ENCODE measurements at places on chromosomes 1 and 21. TPM values are rescaled to one million over a fixed set of nuclear protein-coding genes. Genes with fewer than 3 reads are reported as not detected.

GRCh38 chr1:185059950-185060571 is 14.7 kb downstream of the RNF2 start:
- H3K27ac ChIP-seq, result no peak overlapping the region
- no peaks in the 10 kb centered on the region for H3K36me3 ChIP-seq
- H3K27me3 ChIP-seq, result no peaks in the 10 kb centered on the region
- no peaks in the 10 kb centered on the region for H3K4me1 ChIP-seq
- no peak overlapping the region for H3K4me3 ChIP-seq

GRCh38 chr1:203026666-203027663 is 674 bp downstream of the PPFIA4 start:
- H3K27me3 ChIP-seq, result no peaks in the 10 kb centered on the region
- peak overlapping the region; percentile 93 for H3K4me3 ChIP-seq
- peaks cover 1% of the 10 kb centered on the region for H3K36me3 ChIP-seq

- H3K27me3 ChIP-seq, result no peaks in the 10 kb centered on the region
- H3K36me3 ChIP-seq, result peaks cover 5% of the 10 kb centered on the region
- DNase-seq, result no peak
These were observed 79.0 kb downstream of the EIF4G3 start for GRCh38 chr1:21097729-21098128.

DNA sequence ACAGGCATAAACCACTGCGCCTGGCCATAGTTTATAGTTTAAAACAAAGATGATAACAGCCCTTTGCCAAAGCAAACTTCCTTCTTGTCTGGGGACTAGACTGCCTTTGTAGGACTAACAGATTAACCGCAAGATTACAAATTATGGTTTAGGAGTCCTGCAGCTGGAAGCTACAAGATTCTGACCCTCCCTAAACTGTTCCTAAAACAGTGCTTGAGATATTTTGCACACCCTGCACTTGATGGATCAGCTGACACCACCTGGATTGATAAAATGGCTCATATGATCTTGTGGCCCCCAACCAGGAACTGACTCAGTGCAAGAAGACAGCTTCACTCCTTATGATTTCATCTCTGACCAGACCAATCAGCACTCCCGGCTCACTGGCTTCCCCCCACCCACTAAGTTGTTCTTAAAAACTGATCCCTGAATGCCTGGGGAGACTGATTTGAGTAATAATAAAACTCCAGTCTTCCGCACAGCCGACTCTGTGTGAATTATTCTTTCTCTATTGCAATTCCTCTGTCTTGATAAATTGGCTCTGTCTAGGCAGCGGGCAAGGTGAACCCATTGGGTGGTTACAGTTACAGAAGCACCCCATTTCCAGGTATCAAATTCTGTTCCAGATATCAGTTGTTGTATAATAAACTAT is 13.8 kb upstream of the RNF11 start:
- DNase-seq, result no peak
- H3K4me1 ChIP-seq, result no peaks in the 10 kb centered on the region
- no peaks in the 10 kb centered on the region for H3K27me3 ChIP-seq
- H3K4me3 ChIP-seq, result no peak overlapping the region
- no peak overlapping the region for H3K27ac ChIP-seq

GRCh38 chr1:78619803-78620579 is at the start of gene IFI44L:
IFI44L (plus strand) TSS chr1:78620448; CDS start chr1:78627916, 7,468 bp downstream.
- H3K4me1 ChIP-seq, result peaks cover 20% of the 10 kb centered on the region

- H3K27me3 ChIP-seq, result no peaks in the 10 kb centered on the region
- no peaks in the 10 kb centered on the region for H3K36me3 ChIP-seq
- H3K27ac ChIP-seq, result no peak overlapping the region
- H3K4me1 ChIP-seq, result no peaks in the 10 kb centered on the region
- DNase-seq, result no peak
These were observed 102.0 kb downstream of the IER5 start for GRCh38 chr1:181190364-181191035.

DNA sequence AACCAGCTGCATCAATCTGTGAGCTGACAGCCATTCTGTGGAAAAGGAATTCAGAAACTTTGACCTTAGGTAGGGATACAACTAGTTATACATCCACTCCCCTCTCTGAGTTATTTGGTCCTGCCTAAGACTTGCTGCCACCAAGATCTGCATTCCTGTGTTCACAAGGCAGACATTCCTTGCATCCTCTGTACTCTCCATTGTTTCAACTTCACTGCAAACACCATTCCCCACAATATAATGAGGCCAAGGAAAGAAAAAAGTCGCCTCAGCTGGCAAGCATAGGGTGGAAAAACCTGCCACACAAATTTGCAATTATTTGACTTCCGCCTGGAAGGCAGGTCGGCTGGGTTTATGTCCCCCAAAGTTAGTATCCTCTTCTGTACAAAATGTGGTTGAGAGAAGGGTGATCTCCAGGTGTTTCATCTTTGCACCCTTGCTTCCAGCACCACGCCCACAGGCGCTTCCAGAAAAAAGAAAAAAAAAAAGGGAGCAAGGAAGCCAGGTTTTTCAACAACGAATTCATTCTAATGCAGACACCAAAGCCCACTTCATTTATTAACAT is 676 bp upstream of the CTTNBP2NL start:
- peak overlapping the region; percentile 78 for H3K27ac ChIP-seq
- peaks cover 18% of the 10 kb centered on the region for H3K4me1 ChIP-seq
- no peaks in the 10 kb centered on the region for H3K36me3 ChIP-seq
- no peaks in the 10 kb centered on the region for H3K27me3 ChIP-seq

- no peaks in the 10 kb centered on the region for H3K36me3 ChIP-seq
- H3K4me3 ChIP-seq, result no peak overlapping the region
- no peaks in the 10 kb centered on the region for H3K4me1 ChIP-seq
- no peaks in the 10 kb centered on the region for H3K27me3 ChIP-seq
- DNase-seq, result no peak
These were observed 46.9 kb downstream of the L1TD1 start for GRCh38 chr1:62241371-62242131.

- no peaks in the 10 kb centered on the region for H3K4me1 ChIP-seq
- H3K27me3 ChIP-seq, result peaks cover 1% of the 10 kb centered on the region
- H3K36me3 ChIP-seq, result no peaks in the 10 kb centered on the region
- H3K4me3 ChIP-seq, result no peak overlapping the region
These were observed 292.7 kb downstream of the TPR start for GRCh38 chr1:186082235-186082937.

GRCh38 chr1:47482786-47483185 is 44.9 kb downstream of the FOXD2 start:
- no peak overlapping the region for H3K4me3 ChIP-seq
- H3K36me3 ChIP-seq, result no peaks in the 10 kb centered on the region
- no peaks in the 10 kb centered on the region for H3K27me3 ChIP-seq
- H3K27ac ChIP-seq, result no peak overlapping the region
- H3K4me1 ChIP-seq, result no peaks in the 10 kb centered on the region

GRCh38 chr1:9737057-9737456 is 85.5 kb downstream of the PIK3CD start:
- H3K36me3 ChIP-seq, result peaks cover 37% of the 10 kb centered on the region
- H3K4me3 ChIP-seq, result no peak overlapping the region
- no peak overlapping the region for H3K27ac ChIP-seq
- DNase-seq, result no peak
- peaks cover 5% of the 10 kb centered on the region for H3K4me1 ChIP-seq

GRCh38 chr1:114137497-114137896 is 16.2 kb downstream of the SYT6 start:
- no peaks in the 10 kb centered on the region for H3K4me1 ChIP-seq
- H3K27ac ChIP-seq, result no peak overlapping the region
- peaks cover 2% of the 10 kb centered on the region for H3K27me3 ChIP-seq
- H3K4me3 ChIP-seq, result no peak overlapping the region
- no peak for DNase-seq

DNA sequence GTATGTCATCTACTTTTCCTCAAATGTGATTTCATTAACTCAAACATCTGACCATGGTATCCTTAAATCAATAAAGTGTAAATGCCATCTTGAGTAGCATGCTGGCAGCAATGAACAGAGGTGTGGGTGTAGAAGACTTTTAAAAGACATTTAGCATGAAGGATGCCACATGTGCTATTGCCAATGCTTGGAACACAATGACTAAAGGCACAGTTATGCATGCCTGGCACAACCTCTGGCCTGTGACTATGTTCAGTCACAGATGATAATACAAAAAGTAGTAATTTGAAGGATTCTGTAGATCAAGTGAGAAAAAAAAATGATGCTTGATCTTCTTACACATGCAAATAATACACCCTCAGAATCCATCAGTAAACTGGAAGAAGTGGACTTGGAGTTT is 938.9 kb upstream of the ADGRL4 start:
- H3K27me3 ChIP-seq, result no peaks in the 10 kb centered on the region
- no peak overlapping the region for H3K27ac ChIP-seq
- no peak for DNase-seq
- no peaks in the 10 kb centered on the region for H3K36me3 ChIP-seq

DNA sequence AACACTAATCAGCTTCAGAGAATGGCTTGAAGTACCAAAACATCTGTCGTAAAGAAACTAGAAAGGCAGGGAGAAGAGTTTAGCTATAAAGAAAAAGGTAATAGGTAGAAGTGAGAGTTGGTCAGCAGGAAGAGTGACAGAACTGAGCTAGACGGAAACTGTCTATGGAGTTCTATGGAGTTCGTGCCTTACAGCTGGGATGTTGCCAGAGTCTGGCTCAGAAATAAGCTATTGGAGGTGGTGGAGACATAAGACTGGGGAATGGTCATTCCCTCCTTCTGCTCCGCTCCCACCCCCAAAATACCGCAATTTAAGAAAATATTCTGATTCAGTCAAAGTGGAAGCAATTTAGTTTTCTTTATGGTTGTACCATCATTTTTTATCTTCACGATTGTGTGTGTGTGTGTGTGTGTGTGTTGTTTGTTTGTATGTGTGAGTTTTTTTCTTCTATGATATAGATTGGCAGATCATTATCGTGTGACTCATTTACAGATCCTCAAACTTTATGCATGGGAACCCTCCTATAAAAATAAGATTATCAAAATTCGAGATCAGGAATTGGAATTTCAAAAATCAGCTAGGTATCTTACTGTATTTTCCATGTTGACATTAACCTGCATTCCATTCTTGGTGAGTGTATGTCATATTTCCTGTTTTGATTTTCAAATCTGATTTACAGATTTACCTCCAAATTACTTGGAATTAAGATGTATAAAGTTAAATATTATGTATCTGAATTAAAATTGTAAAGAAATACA is 79.0 kb downstream of the HSPA13 start:
- no peak overlapping the region for H3K27ac ChIP-seq
- no peaks in the 10 kb centered on the region for H3K4me1 ChIP-seq
- H3K27me3 ChIP-seq, result no peaks in the 10 kb centered on the region
- H3K4me3 ChIP-seq, result no peak overlapping the region
- H3K36me3 ChIP-seq, result no peaks in the 10 kb centered on the region
- DNase-seq, result no peak

DNA sequence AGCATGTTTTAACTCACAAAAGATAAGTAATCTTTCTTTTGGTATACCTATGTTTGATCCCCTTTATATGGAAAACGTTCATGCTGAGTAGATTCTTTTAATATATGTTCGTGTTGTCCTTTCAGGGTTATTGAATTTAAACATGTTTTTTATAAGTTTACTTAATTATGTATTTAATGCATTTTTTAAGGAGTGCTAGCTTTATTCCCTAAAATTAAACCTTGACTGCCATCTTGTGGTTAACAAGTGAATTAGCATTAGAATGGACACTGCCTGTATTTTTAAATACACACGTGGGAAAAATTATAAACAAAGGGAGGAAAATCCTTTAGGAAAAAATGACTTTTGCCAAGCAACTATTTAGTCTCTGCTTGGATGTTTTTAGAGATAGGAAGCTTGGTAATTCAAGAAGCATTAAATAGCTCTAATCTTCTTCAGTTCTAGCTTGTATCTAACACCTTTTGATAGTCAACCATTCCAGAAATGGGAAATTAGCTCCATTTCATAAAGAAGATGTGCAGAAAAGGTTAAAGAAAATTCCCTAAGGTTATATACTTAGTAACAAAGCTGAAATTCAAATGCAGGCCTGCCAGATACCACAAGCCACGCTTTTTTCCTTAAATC is 43.0 kb downstream of the UBE2U start:
- no peak overlapping the region for H3K27ac ChIP-seq
- H3K4me3 ChIP-seq, result no peak overlapping the region
- no peaks in the 10 kb centered on the region for H3K4me1 ChIP-seq
- no peaks in the 10 kb centered on the region for H3K36me3 ChIP-seq
- no peaks in the 10 kb centered on the region for H3K27me3 ChIP-seq

- peak; percentile 90 for DNase-seq
- peak overlapping the region; percentile 6 for H3K27ac ChIP-seq
- H3K4me3 ChIP-seq, result no peak overlapping the region
- peaks cover 26% of the 10 kb centered on the region for H3K4me1 ChIP-seq
- no peaks in the 10 kb centered on the region for H3K27me3 ChIP-seq
These were observed 4.2 kb downstream of the HHAT start for GRCh38 chr1:210332719-210333398.

DNA sequence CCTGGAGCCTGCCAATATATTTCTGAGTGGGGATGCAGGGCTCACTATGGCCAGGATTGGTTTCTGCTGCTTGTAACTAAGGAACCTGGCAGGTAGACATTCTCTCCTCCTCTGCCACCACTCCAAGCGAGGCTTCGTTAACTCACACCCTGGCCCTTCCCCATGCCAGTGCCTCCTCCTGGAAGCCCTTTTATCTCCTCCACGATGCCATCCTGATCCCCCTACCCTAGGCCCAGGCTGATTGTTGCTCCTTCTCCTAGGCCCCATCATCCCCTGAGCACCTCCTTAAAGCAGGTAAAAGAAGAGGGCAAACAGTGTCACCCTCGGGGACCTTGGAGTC is 118.5 kb downstream of the DMRTB1 start:
- H3K27ac ChIP-seq, result no peak overlapping the region
- H3K36me3 ChIP-seq, result no peaks in the 10 kb centered on the region
- peaks cover 3% of the 10 kb centered on the region for H3K27me3 ChIP-seq

DNA sequence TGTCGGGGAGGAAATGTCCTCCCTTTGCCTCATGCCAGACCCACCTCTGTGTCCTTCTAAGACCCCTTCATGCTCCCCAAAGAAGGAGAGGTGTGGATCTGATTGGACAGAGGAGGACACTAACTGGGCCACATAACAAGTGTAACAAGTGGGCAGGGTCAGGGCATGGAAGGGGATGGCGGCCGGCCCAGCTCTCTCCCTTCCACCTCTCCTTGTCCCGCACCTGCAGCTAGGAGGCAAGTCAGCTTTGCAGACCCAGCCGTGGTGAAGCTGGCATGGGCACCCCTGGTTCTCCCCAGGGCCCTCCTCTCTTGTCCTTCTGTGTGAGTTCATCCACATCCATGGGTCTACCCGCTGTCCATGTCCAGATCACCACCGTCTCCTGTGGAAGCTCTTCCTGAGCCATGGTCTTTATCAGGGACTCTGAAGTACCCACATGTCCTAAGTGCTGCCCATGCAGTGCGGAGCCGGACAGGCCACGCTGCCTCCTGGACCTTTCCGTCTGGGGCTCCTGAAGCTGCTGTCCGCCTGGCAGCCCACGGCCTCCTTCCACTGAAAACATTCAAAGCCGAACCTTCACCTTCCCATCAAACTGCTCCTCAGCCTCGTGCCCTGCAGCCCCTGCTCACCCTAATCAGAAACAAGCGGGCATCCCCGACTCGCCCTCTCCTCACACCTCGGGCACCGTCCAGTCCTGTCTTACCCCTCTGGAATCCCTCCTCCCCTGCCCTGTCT is 460.5 kb downstream of the PTPRU start:
- no peak overlapping the region for H3K4me3 ChIP-seq
- no peak overlapping the region for H3K27ac ChIP-seq
- no peaks in the 10 kb centered on the region for H3K27me3 ChIP-seq
- H3K4me1 ChIP-seq, result peaks cover 7% of the 10 kb centered on the region
- DNase-seq, result no peak

- H3K27me3 ChIP-seq, result no peaks in the 10 kb centered on the region
- no peak overlapping the region for H3K4me3 ChIP-seq
- H3K4me1 ChIP-seq, result no peaks in the 10 kb centered on the region
- DNase-seq, result no peak
- H3K36me3 ChIP-seq, result no peaks in the 10 kb centered on the region
These were observed 129.5 kb upstream of the PRMT6 start for GRCh38 chr1:106926803-106927582.

The ADCY10 gene
- not detected for total RNA-seq

The SMIM12 gene
- total RNA-seq, result 42.4 TPM

The STYXL2 gene
- 0.08 TPM for total RNA-seq

The ATAD3C gene
- total RNA-seq, result 1.1 TPM

The KRTAP13-2 gene
- not detected for total RNA-seq

The TMEM200B gene
- not detected for total RNA-seq

The NBPF8 gene
- 5.0 TPM for total RNA-seq

The MPL gene
- not detected for total RNA-seq
